ENCODE measurements at places on chromosomes 5 and 9.

- DNase-seq = no peak
These were observed 366.9 kb upstream of the NUDT12 start for GRCh38 chr5:103929338-103930013.

GRCh38 chr5:141208478-141208877 is at the start of gene PCDHB12:
Gene PCDHB12 (plus strand): TSS chr5:141208719. CDS start chr5:141208908, 189 bp downstream.
- peak; percentile 36 for DNase-seq

DNA sequence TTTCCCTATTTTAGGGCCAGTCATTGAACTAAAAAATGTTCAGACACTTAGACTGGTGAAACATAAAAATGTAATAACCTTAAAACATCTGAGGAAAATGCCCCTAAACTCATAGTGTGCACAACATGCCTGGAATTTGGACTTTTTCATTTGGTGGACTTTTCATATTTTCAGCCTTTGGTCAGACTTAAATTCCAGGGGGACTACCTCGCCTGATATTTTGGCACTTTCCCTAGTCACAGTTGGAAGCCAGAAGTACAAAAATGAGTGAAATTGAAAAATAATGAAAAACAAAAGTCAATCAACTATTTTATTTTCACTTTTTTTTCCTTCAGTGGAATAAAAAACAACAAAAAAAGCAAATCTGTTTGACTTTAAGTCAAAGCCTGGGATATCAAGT is 256.2 kb downstream of the ACTL7B start:
- no peak for DNase-seq

DNA sequence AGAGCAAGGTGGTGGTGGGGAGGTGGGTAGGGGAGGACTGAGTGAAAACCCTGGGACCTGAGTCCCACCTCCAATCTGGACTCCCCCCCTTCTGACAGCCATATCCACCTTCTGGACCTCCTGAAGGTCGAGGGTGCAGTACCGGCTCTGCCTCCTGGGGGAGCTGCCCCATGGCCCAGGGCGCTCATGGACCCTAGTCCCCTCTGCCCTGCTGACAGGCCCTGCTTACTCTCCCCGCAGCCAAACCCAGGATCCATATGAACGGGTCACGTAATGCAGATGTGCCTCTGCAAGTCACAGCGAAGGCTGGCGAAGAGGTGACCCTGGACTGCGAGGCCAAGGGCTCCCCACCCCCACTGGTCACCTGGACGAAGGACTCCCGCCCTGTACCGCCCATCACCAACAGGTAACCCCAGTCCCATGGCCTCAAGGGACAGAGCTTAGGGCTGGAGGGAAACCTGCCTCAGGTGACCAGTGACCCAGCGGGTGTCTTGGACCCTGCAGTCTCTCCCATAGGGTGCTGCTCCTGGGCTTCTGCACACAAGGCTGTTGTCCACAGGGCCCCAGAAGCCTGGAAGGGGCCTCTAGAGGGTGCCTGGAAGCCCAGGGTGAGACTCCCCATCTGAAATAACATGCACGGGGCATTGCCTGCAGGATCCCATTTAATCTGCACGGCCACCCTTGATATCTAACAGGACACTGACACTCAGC is 61.7 kb downstream of the HMCN2 start:
- DNase-seq = no peak

DNA sequence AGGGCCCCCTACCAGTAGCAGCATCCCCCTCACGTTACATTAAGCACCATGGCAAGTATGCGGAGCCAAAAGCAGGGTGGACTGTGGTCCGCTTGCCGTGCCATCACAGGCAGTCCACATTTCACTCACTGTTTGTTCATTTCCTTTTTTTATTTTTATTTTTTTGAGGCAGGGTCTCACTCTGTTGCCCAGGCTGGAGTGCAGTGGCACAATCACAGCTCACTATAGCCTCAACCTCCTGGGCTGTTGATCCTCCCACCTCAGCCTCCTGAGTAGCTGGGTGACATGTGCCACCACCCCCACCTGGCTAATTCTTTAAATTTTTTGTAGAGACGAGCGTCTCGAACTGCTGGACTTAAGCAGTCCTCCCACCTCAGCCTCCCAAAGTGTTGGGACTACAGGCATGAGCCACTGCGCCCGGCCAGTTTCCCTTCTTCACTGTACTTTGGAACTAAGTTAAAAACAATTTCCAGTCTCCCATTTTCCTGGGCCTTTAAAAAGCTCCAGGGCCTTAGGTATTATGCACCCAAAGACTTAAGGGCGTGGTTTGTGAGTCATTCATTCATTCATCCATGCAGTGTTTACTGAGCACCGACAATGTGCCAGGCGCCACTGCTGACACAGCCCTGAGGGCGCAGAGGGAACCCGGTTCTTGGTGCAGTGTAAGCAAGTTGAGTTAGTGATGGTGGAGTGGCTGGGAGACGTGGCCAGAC is 19.9 kb downstream of the PRRX2 start:
- no peak for DNase-seq

- DNase-seq = peak; percentile 2
These were observed 311.8 kb downstream of the DNAH5 start for GRCh38 chr5:13632676-13633075.

DNA sequence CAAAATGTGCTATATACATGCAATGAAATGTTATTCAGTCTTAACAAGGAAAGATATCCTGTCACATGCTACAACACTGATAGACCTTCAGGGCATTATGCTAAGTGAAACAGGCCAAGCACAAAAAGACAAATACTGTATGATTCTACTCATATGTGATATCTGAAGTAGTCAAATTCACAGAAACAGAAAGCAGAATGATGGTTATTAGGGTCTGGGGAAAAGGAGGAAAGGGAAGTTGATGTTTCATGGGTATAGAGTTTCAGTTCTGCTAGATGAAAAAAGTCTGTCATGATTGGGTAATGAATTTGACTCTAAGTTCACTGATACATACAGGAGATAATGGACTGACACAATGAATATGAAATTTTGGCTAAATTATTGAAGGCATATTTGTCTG is 11.2 kb upstream of the RIC1 start:
- DNase-seq = no peak

GRCh38 chr5:129609710-129610109 is 138.2 kb upstream of the MINAR2 start:
- no peak for DNase-seq

- DNase-seq = no peak
These were observed 433.6 kb downstream of the PIK3R1 start for GRCh38 chr5:68648944-68649857.

- no peak for DNase-seq
These were observed 68.5 kb upstream of the MYO10 start for GRCh38 chr5:17004441-17005106.

DNA sequence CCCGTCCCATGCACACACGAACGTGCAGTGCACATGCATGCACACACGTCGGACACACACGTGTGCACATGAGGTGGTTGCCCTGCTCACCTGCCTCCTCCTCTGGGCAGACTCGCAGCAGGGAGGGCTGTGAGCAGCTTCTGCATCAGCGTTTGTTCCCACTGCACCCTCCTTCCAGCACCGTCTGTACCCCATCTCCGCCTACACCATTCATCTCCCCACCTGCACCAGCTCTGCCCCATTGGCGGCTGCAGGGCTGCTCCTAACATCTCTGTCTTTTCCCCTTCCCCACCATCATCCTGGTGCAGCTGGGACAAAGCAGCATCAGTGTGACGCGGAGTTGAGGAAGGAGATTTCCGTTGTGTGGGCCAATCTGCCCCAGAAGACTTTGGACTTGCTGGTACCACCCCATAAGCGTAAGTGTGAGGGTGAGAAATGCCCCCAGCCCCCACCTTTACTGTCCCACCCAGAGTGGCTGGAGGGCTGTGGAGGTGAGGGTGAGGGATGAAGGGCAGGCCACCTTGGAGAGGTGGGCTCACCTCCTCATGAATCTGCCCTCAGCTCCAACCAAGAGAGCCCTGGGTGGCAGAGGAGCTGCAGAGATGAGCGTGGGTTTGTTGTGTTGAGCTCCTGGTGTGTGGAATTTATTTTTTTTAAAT is 234.6 kb downstream of the CACNA1B start:
- no peak for DNase-seq

DNA sequence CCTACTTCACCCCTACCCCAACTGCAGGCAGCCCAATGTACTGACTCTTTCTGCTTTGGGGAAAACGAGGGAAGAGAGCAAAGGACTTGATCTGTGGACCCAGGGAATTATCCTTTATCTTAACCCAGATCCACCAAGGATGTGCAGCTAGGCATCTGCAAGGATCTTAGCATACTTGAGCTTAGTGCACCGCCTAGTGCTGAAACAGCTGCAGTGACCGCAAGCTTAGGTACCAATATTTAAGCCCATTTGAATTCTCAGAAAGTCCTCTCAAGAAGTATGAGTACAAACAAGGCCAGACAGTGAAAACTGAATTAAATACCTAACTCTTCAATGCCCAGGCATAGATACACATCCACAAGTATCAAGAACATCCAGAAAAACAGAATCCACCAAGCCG is 576.7 kb upstream of the ADAMTS16 start:
- no peak for DNase-seq

- no peak for DNase-seq
These were observed 301.4 kb upstream of the RFX3 start for GRCh38 chr9:3827175-3827574.

GRCh38 chr9:122127396-122127798 is 32.2 kb downstream of the NDUFA8 start:
- DNase-seq = no peak

DNA sequence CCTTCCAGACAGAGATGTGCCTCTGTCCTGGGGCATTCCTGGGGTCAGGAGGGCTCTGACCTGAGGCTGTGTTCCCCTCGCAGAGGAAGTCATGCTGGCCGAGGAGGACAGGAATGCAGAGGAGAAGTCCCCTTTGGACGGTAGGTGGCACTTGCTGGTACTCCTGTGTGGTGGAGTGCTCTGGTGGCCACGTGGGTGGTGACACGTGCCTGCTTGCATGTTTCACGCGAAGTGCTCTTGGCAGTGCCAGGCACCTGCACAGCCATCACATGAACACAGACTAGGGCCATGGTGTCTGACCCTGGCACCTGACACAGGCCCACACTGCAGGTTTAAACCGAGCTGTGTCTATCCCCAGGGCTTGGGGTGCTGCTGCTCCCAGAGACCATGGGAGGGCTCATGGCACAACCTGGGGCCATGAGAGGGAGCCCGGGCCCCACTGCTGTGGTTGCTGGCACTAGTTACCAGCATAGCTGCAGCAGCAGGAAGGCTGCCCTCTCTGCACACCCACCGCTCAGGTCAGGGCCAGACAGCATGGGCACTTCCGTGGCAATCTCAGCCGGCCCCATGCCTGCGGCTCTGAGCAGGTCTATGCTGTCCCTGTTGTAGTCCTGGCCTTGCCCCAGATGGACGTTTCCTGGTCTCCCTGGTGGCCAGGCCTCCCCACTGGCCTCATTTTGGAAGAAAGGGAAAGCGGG is 79.3 kb downstream of the CACNA1B start:
- no peak for DNase-seq

GRCh38 chr5:23042226-23042625 is 189.1 kb upstream of the CDH12 start:
- DNase-seq = no peak

GRCh38 chr9:76737154-76737902 is 26.9 kb upstream of the PCA3 start:
- peak; percentile 30 for DNase-seq

GRCh38 chr9:7491641-7492040 is 307.9 kb downstream of the DMAC1 start:
- DNase-seq = no peak

GRCh38 chr5:133612249-133612860 is at the start of gene FSTL4:
Gene FSTL4 (minus strand): TSS chr5:133612541.
- DNase-seq = peak; percentile 73

GRCh38 chr9:70390933-70391341 is 23.5 kb downstream of the KLF9 start:
- DNase-seq = no peak

All from eye (tissue), 1 donor.